ENCODE measurements at places on chromosomes 6 and 20.

DNA sequence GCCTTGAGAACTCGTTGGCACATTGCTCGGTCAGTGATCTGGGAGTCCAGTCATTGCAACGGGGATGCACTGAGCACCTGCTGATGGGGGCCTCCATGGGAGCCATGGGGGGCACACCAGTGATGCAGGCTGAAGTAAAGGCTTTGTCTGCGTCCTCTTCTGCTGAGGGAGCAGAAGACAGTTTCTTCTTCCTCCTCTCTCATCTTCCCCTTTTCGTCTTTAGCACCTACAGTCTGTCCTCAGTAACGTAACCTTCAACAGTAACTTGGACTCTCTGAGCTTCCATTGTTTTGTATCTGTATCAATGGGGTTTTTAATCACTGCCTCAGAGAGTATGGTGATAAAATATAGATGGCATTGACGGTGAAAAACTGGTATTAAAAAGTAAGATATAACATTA, 240.0 kb downstream of the TMEM242 start:
- no peak for DNase-seq

DNA sequence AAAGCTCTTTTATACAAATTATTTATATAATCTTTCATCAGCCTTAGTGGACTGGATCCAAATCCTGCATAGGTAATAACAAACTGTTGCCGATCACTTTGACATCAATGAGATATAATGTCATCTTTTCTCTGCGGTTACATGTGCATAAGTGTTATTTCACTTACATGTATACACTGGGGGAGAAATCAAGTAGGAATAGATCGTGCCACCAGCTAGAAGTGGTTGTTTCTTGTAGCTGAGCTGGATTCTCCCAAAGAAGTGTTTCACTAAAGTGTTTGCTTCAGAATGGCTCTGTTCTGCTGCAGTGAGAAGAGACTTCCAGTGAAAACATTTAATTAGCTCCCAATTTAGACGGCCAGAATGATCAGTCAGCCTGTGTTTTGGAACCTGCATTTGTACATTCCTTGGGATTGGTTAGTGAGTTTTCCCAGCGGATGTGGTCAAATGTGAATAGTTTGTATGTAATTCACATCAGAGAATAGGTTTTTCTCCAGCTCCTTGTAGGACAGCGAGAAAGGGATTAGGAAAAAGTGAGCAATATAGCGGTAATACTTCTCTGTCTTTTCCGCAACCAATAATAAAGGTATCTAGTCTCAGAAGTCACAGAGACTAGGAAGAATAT, 163.1 kb upstream of the CCN2 start:
- no peak for DNase-seq

DNA sequence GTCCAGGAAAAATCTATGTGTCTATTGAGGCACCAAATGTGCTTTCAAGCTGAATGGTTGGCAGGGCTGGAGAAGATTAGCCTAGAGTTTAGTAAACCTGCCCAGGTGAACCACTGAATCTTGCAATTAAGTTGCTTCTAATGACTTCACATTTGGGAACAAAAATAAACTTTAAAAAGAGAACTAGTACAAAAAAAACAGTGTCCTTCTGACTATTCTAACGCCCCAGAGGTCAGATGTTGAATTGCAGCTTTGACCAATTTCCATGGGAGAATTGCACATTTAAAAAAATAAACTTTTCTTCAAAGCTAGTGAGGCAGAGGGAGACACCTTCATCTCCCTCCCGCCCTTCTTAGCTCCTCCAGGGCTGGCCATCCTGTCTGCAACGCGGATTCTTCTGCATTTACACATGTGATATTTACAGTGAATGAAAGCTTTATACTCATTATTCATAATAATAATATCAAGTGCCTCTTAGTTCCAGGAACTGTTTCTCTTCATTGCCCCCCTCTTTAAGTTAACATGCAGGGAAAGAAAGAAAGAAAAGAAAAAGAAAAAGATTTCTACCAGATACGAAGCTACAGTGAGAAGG, 270.2 kb downstream of the SMOC2 start:
- no peak for DNase-seq

DNA sequence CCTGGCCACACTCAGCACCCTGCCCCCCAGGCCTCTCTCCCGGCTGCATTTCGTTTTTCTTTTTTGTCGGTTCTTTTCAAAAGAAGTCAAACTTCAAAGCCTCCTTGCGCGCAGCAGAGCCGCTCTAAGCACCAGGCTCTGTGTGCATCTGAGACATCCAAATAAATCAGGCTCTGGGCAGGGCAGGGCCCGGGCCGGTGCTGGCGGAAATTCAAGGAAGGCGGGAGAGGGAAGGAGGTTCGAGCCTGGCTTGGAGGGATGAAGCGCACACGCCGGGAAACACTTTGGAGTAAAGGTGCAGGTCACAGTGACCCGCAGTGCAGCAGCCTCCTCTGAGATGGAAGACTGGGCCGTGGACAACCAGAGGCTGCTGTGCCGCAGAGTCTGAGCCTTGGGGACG, 5.8 kb downstream of the GATA5 start:
- no peak for DNase-seq

GRCh38 chr6:32424589-32425300, 14.9 kb upstream of the HLA-DRA start:
- DNase-seq, result no peak

DNA sequence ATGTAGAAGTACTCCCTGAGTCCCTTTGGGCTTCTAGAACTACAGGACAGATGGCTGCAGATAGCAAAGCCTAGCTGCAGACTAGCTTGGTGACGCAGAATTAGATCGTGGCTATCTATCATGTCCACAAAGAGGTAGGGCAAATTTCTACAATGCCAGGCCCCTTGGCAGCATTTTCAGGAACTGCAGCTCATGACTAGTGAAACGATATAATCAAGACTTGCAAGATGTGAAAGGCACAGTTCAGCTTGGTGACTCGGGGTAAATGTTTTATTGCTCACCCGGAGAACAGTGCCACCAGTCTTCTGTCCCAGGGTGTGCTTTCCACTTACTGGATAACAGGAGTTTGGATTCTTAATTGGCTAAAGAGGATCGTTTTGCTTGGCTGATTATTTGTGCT, 108.7 kb upstream of the LY86 start:
- DNase-seq, result no peak

- no peak for DNase-seq
Measured at GRCh38 chr6:33863723-33864440, 60.1 kb upstream of the MLN start.

GRCh38 chr6:148789948-148790347, 43.1 kb downstream of the UST start:
- DNase-seq, result no peak

GRCh38 chr6:85684133-85684808, 41.6 kb upstream of the SYNCRIP start:
- DNase-seq, result no peak
